Activated effector memory CD4-positive, alpha-beta T cell treated with Interleukin-2 at 50 U/mL for 16 hours (primary cell): ENCODE measurements at places on chromosomes 7 and 10.

GRCh38 chr7:154770962-154771361, 232.0 kb downstream of the PAXIP1 start:
- DNase-seq: no peak

GRCh38 chr10:12743941-12744340, 257.6 kb downstream of the CCDC3 start:
- DNase-seq: no peak

DNA sequence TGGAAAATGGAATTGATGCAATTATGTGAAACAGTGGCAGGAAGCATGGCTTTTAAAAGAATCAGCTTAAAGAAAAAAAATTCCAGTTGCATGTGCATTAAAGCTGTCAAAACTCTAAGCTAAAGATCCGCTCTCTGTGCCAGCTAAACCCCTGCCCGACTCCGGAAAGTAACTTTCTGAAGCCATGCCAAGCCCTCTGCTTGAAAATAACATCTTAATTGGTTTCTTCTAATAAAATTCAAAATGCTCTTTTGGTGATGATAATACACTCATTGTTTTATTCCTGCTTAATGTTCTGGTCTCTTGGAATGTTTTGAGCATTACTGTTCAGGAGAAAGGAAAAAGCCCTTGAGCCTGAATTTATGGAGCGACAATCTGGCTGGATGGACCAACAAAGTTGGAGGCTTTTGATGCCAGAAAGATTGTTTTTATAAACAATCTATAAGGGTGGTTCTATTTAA, 11.7 kb downstream of the SEMA3C start:
- DNase-seq: no peak

GRCh38 chr10:14383266-14383665, 52.5 kb upstream of the FRMD4A start:
- DNase-seq: no peak
